Inflammatory macrophage treated with lipopolysaccharide for 4 hours (primary cell): ENCODE measurements at places on chromosomes 2 and 18.
A peak's percentile ranks its signal among the peaks of the same experiment; 100 is the strongest.

GRCh38 chr2:191038241-191038725 lies 24.3 kb upstream of the STAT1 start:
- peak; percentile 29 for DNase-seq

GRCh38 chr2:170202437-170202836 lies 24.5 kb downstream of the MYO3B start:
- DNase-seq, result no peak

GRCh38 chr2:108535357-108535631 lies 1.0 kb downstream of the LIMS1 start:
- DNase-seq, result no peak

GRCh38 chr2:59084326-59084725 lies 843.2 kb upstream of the FANCL start:
- DNase-seq, result no peak

DNA sequence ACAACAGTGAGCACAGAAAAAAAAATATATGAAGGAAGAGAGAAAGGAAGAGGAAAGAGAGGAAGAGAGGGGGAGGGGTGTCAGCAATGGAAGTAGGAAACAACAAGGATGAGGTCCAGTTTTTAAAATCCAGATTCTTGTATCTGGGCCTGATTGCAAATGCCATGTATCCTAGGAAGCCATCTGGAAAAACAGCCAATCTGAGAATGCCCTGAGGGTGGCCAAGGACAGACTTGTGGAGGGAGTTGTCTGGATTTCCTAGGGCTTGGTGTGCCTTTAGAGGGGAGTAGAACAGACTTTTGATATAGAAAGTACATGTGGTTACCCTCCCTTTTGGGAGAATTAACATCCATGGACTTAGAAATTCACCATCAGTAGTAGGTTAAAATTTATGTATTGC lies 47.1 kb downstream of the PRKCE start:
- no peak for DNase-seq

DNA sequence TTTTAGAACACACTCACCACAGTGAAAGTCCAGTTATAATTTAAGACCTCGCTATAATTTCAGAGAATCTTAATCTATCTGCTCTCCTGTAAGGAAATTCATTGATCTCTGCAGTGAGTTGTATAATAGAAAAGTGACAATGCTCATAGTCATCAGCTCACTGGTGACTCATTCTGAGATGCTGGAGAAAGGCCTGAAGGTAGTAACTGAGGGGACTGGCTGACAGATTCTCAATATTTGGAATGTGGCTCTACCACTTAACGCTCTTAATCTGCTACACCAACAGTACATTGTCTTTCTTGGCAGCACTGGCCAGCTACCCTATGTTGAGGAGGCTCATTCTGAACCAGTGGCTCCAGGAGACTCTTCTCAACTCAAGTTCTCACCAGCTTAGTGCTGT lies 246.1 kb downstream of the RPRM start:
- no peak for DNase-seq

GRCh38 chr18:6994056-6994770 lies 123.4 kb downstream of the LAMA1 start:
- DNase-seq, result no peak

- no peak for DNase-seq
Measured at GRCh38 chr2:221204699-221205098, 367.4 kb downstream of the EPHA4 start.

DNA sequence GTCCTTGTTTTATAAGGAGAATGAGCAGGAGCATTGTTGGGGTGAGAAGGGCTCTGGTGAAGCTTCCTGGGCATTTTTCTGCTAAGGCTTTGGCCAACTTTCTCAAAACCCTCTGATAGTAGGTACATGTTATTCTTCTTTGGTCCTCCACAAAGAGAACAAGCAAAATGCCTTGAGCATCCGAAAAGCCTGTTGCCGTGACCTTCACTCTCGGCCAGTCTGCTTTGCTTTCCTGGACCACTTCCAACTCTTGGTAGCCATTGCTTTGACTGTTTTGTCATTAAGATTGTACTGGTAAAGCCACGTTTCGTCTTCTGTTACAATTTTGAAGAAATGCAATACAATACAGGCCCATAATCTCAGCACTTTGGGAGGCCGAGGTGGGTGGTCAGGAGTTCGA lies 27.4 kb upstream of the ALLC start:
- no peak for DNase-seq

DNA sequence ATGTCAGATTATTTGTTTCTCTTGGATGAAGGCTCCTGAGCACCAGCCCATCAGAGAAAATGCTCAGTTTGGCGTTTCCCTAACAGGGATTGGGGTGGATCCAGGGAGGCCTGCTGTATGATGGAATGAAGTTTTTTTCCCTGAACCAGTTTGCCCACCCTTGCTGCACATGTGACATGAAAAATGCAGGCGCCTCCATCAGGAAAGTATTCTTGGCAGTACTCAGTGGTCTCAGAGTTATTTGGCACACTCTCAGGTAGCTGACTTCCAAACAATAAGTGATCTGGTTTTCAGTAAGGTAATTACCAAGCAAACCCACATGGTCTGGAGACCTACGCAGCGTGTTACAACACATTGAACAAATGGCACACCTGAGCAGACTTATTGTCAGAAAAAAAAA lies 254.9 kb downstream of the PAX3 start:
- no peak for DNase-seq
